ENCODE measurements at places on chromosomes 12 and 14. TPM values are rescaled to one million over a fixed set of nuclear protein-coding genes. Genes with fewer than 3 reads are reported as not detected.
A peak's percentile ranks its signal among the peaks of the same experiment; 100 is the strongest.

Gene FGF6
- not detected for total RNA-seq

Gene SMAGP
- 144 TPM for total RNA-seq

Gene B4GALNT3
- total RNA-seq = 166 TPM

Gene AGAP2
- total RNA-seq = 1.2 TPM

Gene TSPAN19
- total RNA-seq = not detected

Gene TMEM233
- not detected for total RNA-seq

Gene TMBIM4
- total RNA-seq = 15.5 TPM

Gene IL22
- total RNA-seq = not detected

Gene SAMD15
- total RNA-seq = 0.41 TPM

Gene KCNA5
- total RNA-seq = 2.2 TPM

Gene HOMEZ
- total RNA-seq = 4.6 TPM

Gene TBX5
- total RNA-seq = not detected

Gene DCP1B
- total RNA-seq = 18.0 TPM

Gene ADCY4
- total RNA-seq = 10.8 TPM

Gene CLEC9A
- total RNA-seq = 0.48 TPM

DNA sequence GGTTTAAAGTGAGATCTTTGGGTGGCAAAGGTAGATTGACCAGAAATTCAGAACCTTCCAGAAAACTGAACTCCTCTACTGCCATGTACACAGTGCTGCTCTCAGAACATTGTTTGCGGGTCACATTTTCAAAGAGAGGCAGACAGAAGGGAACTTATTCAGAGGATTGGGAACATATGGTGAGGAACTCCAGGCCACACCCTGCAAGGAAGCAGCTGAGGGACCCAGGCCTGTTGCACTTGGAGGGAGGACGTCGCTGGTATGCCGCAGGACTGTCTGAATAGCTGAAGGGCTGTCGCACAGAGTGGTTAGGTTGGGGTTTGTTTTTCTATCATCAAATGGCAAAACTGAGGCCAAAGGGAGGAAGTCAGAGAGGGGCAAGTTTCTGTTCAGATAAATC lies 441.1 kb downstream of the DPF3 start:
- H3K4me1 ChIP-seq = peaks cover 6% of the 10 kb centered on the region
- H3K36me3 ChIP-seq = no peaks in the 10 kb centered on the region
- no peak overlapping the region for H3K27ac ChIP-seq
- H3K27me3 ChIP-seq = no peaks in the 10 kb centered on the region

- H3K36me3 ChIP-seq = no peaks in the 10 kb centered on the region
- no peak overlapping the region for H3K4me3 ChIP-seq
- no peak for DNase-seq
These were observed 23.2 kb upstream of the MGST1 start for GRCh38 chr12:16324272-16324671.

DNA sequence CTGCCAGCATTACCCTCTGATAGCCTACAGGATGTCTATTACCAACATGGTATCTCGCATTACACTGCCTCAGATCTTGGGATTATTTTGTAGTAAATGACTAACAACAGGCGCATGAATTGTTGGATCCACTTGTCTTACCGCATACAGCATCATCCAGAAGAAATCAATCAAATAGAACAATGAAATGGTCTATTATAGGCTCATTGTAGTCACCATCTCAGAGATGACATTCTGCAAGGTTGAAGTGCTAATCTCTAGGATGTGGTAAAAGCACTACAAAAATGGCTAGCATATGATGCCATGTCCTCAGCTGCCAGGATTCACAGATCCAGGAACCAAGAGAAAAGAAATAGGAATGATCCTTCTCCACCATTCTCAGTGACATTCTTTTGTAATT lies 52.0 kb downstream of the WASHC3 start:
- no peaks in the 10 kb centered on the region for H3K36me3 ChIP-seq
- no peaks in the 10 kb centered on the region for H3K4me1 ChIP-seq
- no peaks in the 10 kb centered on the region for H3K27me3 ChIP-seq
- DNase-seq = no peak
- no peak overlapping the region for H3K4me3 ChIP-seq

- no peak for DNase-seq
- H3K36me3 ChIP-seq = no peaks in the 10 kb centered on the region
- no peaks in the 10 kb centered on the region for H3K4me1 ChIP-seq
These were observed 236.3 kb downstream of the SLC25A21 start for GRCh38 chr14:36935976-36936678.

GRCh38 chr12:117699118-117699517 lies 269.7 kb downstream of the KSR2 start:
- H3K4me3 ChIP-seq = no peak overlapping the region
- no peak overlapping the region for H3K27ac ChIP-seq

DNA sequence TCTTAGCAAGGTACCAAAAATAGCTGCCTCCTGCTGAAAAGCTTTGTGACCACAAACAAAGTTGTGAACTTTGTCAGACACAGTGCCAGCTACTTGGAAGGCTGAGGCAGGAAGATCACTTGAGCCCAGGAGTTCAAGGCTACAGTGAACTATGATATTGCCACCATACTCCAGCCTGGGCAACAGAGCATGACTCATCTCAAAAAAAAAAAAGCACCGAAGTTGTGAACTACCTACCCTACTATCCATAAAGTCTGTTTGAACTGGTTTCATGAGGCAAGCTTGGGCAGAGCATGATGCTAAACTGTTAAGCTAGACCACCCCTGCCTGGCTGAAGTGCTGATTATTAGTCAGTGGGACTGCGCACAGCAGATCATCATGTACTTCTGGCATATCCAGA lies 75.5 kb downstream of the RAD52 start:
- no peak overlapping the region for H3K27ac ChIP-seq
- no peak overlapping the region for H3K4me3 ChIP-seq
- H3K36me3 ChIP-seq = peaks cover 25% of the 10 kb centered on the region
- no peak for DNase-seq

DNA sequence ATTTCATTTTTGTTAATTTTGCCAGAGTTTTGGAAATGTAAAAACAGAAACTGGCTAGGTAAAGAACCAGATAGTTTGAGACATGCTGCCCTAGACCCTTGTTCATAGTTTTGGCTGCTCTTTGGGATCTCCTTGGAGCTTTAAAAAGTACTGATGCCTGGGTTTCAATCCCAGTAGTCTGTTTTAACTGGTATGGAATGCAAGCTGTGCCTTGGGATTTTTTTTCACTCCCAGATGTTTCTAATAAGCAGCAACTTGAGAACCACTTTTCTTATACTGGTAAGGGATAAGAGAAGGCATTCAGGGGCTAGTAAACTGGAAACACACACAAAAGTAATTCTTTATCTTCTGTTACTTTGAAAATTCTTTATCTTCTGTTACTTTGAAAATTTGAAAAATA lies 18.8 kb downstream of the SLC35F4 start:
- H3K36me3 ChIP-seq = no peaks in the 10 kb centered on the region
- H3K27ac ChIP-seq = no peak overlapping the region

DNA sequence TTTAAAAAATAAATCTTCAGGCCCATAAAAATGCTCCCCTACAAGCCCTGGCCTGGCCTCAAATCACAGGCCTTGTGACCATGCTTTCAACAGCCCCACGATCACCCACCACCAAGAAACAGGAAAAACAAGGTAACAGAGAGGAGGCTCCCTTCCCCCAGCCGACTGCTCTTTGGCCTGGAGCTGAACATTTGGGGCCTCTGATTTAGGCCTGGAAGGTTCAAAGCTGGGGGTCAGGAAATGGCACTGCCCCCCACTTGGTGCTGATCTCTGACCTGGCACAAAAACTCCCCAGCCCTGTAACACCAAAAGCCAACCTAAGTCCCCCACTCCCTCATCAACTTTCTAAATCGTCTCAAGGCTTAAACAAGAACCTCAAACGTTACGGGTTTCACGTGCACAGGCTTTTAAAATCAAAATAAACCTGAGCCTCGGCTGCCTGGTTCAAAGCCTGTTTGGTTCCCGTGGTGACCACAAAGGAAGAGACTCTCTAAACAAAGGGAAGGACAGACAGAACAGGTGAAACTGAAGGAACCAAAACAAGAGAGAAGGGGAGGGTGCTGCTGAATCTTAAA lies 9.0 kb downstream of the ACTN1 start:
- H3K27ac ChIP-seq = peak overlapping the region; percentile 96
- no peak overlapping the region for H3K4me3 ChIP-seq
- H3K4me1 ChIP-seq = peaks cover 100% of the 10 kb centered on the region
- H3K36me3 ChIP-seq = no peaks in the 10 kb centered on the region
- DNase-seq = no peak

GRCh38 chr12:53501615-53502181 lies 615 bp downstream of the TARBP2 start:
- H3K27me3 ChIP-seq = no peaks in the 10 kb centered on the region
- no peak for DNase-seq
- peaks cover 13% of the 10 kb centered on the region for H3K4me1 ChIP-seq
- H3K27ac ChIP-seq = peak overlapping the region; percentile 99

GRCh38 chr14:90426663-90427062 lies 29.8 kb downstream of the CALM1 start:
- peak; percentile 47 for DNase-seq
- H3K4me3 ChIP-seq = no peak overlapping the region
- no peaks in the 10 kb centered on the region for H3K36me3 ChIP-seq
- H3K4me1 ChIP-seq = peaks cover 4% of the 10 kb centered on the region
- H3K27me3 ChIP-seq = no peaks in the 10 kb centered on the region

DNA sequence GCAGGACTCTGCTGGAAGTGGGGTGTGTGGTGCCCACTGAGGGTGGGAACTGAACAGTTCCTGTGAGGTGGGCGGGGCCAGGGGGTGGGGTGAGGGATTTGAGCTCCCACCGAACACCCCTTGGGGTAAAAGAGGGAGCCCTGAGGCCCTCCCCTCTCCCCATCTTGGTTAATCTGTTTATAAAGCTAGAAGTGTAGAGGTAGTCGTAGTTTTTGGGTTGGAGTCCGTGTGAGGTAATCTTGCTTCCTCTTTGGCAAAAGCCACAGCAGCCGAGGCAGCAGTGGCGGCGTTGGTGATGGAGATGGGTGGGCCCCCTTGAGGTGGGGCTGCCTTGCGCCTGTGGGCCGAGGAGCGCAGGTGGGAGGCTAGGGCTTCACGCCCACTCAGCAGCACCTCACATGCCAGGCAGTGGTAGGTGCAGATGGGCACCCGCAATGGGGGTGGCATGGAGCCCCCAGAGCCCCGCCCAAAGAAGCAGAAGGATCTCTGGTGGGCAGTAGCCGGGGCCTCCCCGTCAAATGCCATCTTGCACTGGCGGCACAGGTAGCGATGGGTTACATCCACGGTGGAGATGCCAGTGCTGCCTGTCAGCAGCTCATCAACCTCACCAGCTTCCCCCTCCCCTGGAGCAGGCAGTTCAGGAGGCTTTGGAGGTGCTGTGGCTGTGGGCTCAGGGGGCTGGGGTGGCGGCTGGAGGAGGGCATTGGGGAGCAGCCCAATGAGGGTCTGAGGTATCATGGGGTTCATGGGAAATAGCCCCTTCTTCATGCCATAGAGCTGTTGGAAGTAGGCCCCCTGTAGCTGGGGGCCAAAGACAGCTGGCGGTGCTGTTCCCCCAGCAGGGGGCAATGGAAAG lies 29.6 kb downstream of the ZFHX2 start:
- H3K4me1 ChIP-seq = no peaks in the 10 kb centered on the region
- DNase-seq = no peak
- H3K27me3 ChIP-seq = no peaks in the 10 kb centered on the region
- no peaks in the 10 kb centered on the region for H3K36me3 ChIP-seq
- H3K27ac ChIP-seq = no peak overlapping the region

DNA sequence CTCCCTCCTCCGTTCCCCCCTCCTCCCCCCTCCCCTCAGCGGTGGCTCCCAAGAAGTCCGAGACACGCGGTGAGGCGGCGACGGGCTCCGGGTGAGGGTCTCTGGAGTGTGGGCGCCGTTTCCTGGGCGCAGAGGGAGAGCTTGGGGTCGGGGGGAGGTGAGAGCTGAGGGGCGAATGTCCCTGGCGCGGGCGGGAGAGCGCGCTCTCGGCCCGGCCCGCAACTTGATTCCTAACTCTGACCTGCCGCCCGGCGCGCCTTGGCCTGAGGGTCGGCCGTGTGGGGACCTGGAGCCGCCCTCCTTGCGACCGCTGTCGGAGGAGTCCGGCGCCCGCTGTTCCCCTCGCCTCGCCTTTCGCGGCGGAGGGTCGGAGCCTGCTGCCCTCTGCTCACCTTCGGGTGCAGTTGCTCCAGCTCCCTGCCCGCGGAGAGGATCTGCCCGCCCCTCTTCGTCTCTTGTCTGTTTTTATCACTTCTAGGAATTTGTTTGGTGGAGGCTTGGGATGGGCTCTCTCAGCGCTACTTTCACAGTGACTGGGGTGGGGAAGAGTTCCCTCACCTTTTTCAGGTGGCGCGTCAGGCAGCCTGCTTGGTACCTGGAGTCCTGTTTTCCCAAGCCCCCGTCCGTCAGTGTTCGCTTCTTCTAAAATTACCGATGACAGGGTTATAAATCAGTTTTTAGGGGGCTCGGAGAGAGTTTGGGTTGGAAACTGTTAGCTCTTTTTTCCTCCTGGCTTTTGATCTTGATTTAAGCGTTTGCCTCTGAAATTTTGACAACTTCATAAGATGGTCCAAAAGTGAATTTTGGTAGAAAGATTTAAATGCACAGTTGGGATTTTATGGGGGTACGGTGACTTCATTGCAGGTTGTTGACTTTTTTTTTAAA lies 495 bp downstream of the ADIPOR2 start:
- H3K27me3 ChIP-seq = no peaks in the 10 kb centered on the region
- H3K4me3 ChIP-seq = peak overlapping the region; percentile 99
- H3K27ac ChIP-seq = peak overlapping the region; percentile 94

GRCh38 chr14:92553438-92553837 lies 39.9 kb downstream of the RIN3 start:
- H3K27ac ChIP-seq = peak overlapping the region; percentile 34
- H3K4me1 ChIP-seq = peaks cover 13% of the 10 kb centered on the region
- no peaks in the 10 kb centered on the region for H3K27me3 ChIP-seq
- DNase-seq = no peak
- no peak overlapping the region for H3K4me3 ChIP-seq
- peaks cover 4% of the 10 kb centered on the region for H3K36me3 ChIP-seq

GRCh38 chr12:62866451-62867082 lies 68.4 kb downstream of the PPM1H start:
- no peaks in the 10 kb centered on the region for H3K4me1 ChIP-seq
- no peak overlapping the region for H3K27ac ChIP-seq
- no peaks in the 10 kb centered on the region for H3K36me3 ChIP-seq
- no peak overlapping the region for H3K4me3 ChIP-seq

DNA sequence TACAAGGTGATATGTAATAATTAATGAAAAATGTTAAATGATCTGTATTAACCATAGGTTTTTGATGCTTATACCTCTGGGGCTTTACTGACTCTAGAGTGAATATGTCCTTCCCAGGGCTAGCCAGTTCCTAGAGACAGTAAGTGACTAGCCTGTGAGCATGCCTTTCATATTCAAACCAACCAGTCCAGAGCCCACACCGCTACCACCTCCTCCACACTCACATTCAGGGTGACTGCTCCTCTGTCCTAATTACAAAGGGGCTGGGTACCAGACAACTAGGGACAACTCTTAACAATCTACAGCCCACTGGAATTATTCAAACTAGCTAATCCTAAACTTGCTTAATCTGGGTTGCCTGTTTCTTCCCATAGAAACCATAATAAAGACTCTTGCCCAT lies 49.0 kb downstream of the RALGAPA1 start:
- H3K4me1 ChIP-seq = no peaks in the 10 kb centered on the region
- no peaks in the 10 kb centered on the region for H3K27me3 ChIP-seq
- H3K27ac ChIP-seq = no peak overlapping the region
- H3K36me3 ChIP-seq = peaks cover 16% of the 10 kb centered on the region
- H3K4me3 ChIP-seq = no peak overlapping the region
- no peak for DNase-seq

GRCh38 chr12:26940516-26941214 lies 2.4 kb downstream of the FGFR1OP2 start:
- H3K27me3 ChIP-seq = no peaks in the 10 kb centered on the region
- H3K4me1 ChIP-seq = peaks cover 27% of the 10 kb centered on the region
- peak overlapping the region; percentile 38 for H3K27ac ChIP-seq
- H3K36me3 ChIP-seq = no peaks in the 10 kb centered on the region
- H3K4me3 ChIP-seq = no peak overlapping the region
- DNase-seq = no peak

- DNase-seq = no peak
- H3K4me3 ChIP-seq = no peak overlapping the region
- no peaks in the 10 kb centered on the region for H3K36me3 ChIP-seq
- H3K4me1 ChIP-seq = peaks cover 37% of the 10 kb centered on the region
- no peak overlapping the region for H3K27ac ChIP-seq
These were observed 2.5 kb upstream of the HOXC9 start for GRCh38 chr12:53997204-53998109.
